ENCODE measurements at places on chromosomes 1 and 21.

- DNase-seq, result no peak
These were observed 241.8 kb downstream of the NPHP4 start for GRCh38 chr1:5750186-5751162.

GRCh38 chr21:33441489-33442477, 38.0 kb downstream of the TMEM50B start:
- peak; percentile 58 for DNase-seq

GRCh38 chr1:19405761-19406487, 79.4 kb downstream of the CAPZB start:
- DNase-seq, result peak; percentile 55

GRCh38 chr1:119139403-119139802, 1.1 kb downstream of the WARS2 start:
- no peak for DNase-seq

DNA sequence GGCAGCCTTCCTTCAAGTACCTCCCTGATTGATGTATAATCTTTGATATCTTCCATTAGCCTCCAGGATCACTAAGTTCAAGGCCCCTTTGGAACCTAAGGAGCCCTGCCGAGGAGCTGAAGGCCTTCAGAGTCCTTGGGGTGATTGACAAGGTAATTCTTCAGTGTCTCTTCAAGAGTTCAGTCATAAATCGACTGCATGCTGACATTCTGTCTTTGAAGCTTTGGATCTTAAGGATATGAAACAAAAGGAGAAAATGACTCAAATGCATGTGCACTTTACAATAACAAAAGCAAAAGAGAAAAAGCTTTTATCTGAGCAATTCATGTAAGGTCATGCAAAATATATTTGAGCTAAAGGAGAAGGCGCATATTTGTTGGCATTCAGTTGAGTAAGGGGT, 125.3 kb downstream of the RPS6KC1 start:
- DNase-seq, result no peak

DNA sequence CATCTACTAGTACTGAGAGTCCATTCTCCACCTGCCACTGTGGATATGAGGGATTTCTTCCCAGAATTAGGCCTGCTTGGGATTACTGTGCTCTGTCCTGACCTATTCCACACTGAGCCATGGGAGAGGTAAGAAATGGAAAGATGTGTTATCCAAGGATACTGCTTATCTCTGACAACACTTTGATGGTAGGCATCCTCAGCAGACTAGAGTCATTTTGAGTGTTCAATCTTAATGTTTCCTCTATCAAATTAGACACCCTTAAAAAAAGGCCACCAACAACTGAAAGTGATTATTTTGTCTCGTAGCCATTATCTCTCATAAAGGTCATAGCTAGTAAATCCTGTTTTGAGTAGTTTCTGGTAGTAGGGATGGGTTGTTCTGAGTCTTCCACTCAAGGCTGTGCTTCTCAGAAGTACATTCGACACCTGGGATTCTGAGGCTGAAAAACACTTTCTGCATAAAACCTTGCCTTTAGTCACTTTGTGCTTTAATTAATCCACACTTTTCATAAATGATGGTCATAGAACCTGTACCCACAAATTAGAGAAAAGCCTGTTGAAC, 8.8 kb downstream of the ATPAF1 start:
- DNase-seq, result no peak
